ENCODE measurements at places on chromosomes 2 and 18. TPM values are rescaled to one million over a fixed set of nuclear protein-coding genes. Genes with fewer than 3 reads are reported as not detected.

The PAIP2B gene
- 0.36 TPM for total RNA-seq

The C2orf66 gene
- 0.07 TPM for total RNA-seq

The ESPNL gene
- 0.44 TPM for total RNA-seq

The PTH2R gene
- total RNA-seq: not detected

The PRSS56 gene
- total RNA-seq: 0.16 TPM

The C1D gene
- 36.0 TPM for total RNA-seq

The CLEC4F gene
- not detected for total RNA-seq

The AGBL5 gene
- 30.8 TPM for total RNA-seq

The SNTG2 gene
- total RNA-seq: not detected

The RAB11FIP5 gene
- 35.3 TPM for total RNA-seq

The STARD7 gene
- 106 TPM for total RNA-seq

The AQP12B gene
- not detected for total RNA-seq

The SCYGR5 gene
- total RNA-seq: not detected

The VWC2L gene
- not detected for total RNA-seq

The GPC1 gene
- 215 TPM for total RNA-seq

The ANKRD23 gene
- 2.5 TPM for total RNA-seq

The SLC9A4 gene
- total RNA-seq: not detected

The PASK gene
- total RNA-seq: 6.4 TPM

The FSHR gene
- total RNA-seq: not detected

The NEUROD1 gene
- total RNA-seq: not detected

The NCKAP1 gene
- 84.4 TPM for total RNA-seq

The MROH2A gene
- total RNA-seq: 0.32 TPM

The DHX57 gene
- total RNA-seq: 20.8 TPM

The TDRD15 gene
- total RNA-seq: not detected

The TCF23 gene
- total RNA-seq: not detected

The KCNG2 gene
- total RNA-seq: not detected

The SPP2 gene
- total RNA-seq: not detected

The DNAH7 gene
- 0.93 TPM for total RNA-seq

The TMEM127 gene
- 53.7 TPM for total RNA-seq

The TMEFF2 gene
- 0.29 TPM for total RNA-seq

The NUP35 gene
- total RNA-seq: 37.9 TPM

The LCT gene
- total RNA-seq: 0.03 TPM

The GFPT1 gene
- 32.5 TPM for total RNA-seq

The BOLL gene
- total RNA-seq: not detected

The MYOM1 gene
- total RNA-seq: 0.11 TPM

The TEX44 gene
- not detected for total RNA-seq

The TLX2 gene
- 0.30 TPM for total RNA-seq

Measured in A549 treated with DMSO at 1 μM for 4 hours (cell line).